ENCODE measurements at places on chromosomes 11 and 22.
A peak's percentile ranks its signal among the peaks of the same experiment; 100 is the strongest.

GRCh38 chr11:46332568-46333393 is 14.5 kb upstream of the DGKZ start:
- DNase-seq = no peak

- DNase-seq = no peak
Measured at GRCh38 chr11:131495423-131495822, 125.0 kb downstream of the NTM start.

GRCh38 chr11:46381048-46381818 is at the start of gene MDK:
Gene MDK (plus strand): TSS chr11:46381669. CDS start chr11:46382058, 389 bp downstream.
- peak; percentile 39 for DNase-seq

GRCh38 chr11:73375830-73376159 is 404 bp upstream of the RELT start:
- no peak for DNase-seq

DNA sequence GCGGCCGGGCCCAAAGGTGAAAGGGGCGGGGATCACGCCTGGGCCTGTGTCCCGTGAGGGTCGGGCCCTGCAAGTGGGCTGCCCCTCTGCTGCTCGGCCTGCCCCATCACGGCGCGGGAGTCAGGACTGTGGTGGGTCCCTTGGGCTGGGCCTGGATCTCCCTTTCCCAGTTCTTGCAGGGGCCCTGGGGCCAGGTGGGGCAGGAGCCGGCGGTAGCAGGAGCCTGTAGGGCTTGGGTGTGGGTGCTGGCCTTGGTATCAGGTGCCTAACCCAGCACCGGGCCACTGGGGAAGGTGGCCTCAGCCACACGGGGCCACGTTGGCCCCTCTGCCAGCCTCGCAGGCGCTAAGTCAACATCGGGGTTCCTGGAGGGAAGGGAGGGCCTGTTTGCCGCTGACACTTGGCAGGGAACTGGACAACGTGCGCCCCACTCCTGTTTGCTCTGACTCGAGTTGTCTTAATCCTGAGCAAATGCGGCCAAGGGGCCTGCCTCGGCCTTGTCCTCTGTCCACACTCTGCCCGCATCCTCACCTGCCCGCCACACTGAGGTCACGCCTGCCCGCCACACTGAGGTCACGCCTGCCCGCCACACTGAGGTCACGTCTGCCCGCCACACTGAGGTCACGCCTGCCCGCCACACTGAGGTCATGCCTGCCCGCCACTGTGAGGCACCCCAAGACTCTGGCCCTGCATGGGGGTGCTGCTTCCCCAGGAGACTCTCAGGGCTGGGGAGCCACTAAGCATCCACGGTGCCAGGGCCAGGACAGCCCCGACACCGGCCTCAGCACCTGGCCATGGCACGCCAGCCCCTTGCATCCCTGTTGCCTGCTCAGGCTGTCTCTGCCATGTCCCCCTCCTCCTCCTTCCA is 14.2 kb upstream of the MUC5B start:
- DNase-seq = no peak

- no peak for DNase-seq
Measured at GRCh38 chr11:131036514-131036913, 120.2 kb upstream of the SNX19 start.

GRCh38 chr11:126567419-126567818 is 211.9 kb downstream of the ST3GAL4 start:
- no peak for DNase-seq

GRCh38 chr22:23683545-23683944 is 7.3 kb upstream of the RGL4 start:
- DNase-seq = no peak

DNA sequence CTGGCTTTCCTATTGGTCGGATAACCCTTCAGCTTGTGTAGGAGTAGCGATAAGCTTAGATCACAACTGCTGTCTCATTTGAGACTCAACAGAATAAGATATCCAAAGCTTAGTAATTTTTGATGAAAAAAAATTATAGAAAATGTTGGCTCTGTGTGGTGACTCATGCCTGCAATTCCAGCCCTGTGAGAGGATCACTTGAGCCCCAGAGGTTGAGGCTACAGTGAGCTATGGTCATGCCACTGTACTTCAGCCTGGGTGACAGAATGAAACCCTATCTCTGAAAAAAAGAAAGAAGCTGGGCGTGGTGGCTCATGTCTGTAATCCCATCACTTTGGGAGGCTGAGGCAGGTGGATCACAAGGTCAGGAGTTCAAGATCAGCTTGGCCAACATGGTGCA is 55.6 kb upstream of the RRM1 start:
- no peak for DNase-seq

DNA sequence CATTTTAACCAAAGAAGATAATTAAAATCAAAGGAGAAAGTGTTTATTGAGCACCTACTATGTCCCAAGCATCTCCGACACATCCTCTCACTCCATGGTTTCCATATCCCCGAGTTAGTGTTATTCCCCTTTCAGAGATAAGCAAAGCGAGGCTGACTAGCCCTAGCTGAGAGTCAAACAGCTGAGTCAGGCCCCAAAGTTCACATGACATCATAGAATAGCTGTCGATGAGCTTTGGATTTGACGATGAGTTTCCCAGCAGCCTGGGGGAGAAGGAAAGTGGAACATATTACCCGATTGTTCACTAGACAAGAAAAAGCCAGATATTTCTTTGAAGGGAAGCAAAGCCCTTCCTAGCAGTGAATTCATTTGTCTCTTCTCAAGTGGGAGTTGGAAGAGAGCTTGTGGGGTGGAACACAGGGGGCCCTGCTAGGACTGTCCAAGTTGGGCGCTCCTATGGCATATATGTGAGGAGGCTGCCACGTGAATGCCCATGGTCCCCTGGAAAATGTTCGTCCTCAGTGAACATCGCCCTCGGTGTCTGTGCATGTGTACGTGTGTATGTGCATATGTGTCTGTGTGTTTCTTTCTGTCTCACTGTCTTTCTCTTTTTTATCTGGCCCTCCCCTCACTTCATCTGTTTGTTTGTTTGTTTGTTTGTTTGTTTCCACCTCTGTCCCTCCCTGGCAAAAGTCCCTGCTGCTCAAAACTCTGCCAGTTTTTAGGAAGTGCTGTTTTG is 493 bp upstream of the CYTH4 start:
- DNase-seq = no peak

DNA sequence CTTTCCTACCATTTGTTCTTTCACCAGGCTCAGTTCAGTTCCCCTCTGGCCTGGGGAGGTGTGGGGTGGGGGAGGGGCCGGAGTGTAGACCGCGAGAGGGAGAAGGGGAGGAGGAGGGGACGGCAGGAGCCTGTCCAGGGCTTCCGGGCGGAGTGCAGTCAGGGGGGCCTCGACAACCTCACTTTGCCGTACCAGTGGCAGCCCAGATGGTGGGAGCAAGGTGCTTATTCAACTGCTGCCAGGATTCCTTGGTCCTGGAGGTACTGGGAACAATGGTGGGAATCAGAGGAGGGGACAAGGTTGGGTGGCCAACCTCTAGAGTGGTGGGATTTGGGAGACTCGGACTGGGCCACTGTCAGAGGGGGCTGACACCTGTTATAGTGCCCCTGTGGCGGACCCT is 1.2 kb downstream of the BACE1 start:
- DNase-seq = no peak

- no peak for DNase-seq
Measured at GRCh38 chr22:29225422-29226090, 19.9 kb downstream of the EMID1 start.

DNA sequence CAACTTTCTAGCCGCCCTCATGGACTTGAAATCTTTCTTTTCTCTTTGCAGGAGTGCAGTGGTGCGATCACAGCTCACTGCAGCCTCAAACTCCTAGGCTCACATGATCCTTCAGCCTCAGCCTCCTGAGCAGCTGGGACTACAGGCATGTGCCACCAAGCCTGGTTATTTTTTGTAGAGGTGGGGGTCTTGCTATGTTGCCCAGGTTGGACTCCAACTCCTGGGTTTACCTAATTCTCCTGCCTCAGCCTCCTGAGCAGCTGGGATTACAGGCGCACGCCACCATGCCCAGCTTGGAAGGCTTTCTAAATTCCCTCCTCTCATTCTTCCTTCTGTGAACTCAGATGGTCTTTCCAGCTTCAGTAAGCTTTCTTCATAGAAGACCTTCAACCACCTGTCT is 4.7 kb upstream of the APOA1 start:
- DNase-seq = no peak

- DNase-seq = peak; percentile 3
Measured at GRCh38 chr11:2287091-2287490, 14.6 kb downstream of the C11orf21 start.

GRCh38 chr11:10349281-10349665 is 44.4 kb downstream of the ADM start:
- DNase-seq = no peak

GRCh38 chr22:23485490-23485889 is 94.6 kb downstream of the IGLL1 start:
- no peak for DNase-seq

GRCh38 chr11:91837411-91838330 is 386.9 kb upstream of the FAT3 start:
- DNase-seq = no peak

DNA sequence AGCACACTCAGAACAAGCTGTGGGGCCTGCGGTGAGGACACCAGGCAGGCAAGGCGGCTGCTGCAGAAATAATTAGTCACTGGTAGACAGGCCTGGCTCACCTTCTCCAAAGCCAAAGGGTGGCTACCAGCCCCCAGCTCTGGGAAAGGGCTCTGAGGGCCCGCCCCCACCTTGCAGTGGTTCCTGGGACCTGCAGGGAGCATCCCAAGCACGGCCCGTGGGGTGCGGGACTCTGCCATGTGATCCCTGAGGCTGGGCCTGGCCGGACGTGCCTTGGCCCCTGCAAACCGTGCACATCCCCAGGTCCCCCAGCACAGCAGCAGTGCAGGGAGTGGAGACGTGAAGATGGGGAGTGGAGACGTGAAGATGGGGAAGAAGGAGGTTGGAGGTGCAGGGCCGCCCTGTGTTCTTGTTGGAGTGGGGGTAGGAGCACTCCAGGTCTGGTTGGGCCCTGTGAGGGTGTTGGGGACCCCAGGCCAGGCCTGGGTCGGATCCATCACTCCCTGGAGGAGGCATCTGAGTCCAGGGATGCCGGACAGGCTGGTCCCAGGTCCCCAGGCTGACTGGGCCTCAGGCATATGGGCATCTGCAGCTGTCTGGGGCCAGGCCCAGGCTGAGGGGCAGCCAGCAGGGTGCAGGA is 41.9 kb downstream of the RTN4R start:
- no peak for DNase-seq

DNA sequence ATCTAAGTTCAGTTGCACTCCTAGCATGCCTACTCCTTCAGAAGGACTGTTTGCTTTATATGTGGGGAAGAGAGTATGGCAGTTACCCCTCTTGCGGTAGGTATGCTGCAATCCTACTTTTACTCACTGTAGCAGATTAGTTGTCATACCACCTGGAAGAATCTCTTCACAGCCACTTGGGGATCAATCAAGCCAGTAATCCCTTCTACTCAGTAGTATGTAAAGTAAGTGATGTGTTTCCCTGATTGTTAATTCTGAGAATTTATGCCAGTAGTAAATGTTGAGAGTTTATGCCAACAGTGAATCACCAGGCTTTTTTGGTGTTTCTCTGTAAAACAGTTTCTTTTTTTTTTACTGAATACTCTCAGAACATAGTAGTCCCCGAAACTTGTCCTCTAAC is 34.4 kb downstream of the PRMT3 start:
- DNase-seq = no peak

DNA sequence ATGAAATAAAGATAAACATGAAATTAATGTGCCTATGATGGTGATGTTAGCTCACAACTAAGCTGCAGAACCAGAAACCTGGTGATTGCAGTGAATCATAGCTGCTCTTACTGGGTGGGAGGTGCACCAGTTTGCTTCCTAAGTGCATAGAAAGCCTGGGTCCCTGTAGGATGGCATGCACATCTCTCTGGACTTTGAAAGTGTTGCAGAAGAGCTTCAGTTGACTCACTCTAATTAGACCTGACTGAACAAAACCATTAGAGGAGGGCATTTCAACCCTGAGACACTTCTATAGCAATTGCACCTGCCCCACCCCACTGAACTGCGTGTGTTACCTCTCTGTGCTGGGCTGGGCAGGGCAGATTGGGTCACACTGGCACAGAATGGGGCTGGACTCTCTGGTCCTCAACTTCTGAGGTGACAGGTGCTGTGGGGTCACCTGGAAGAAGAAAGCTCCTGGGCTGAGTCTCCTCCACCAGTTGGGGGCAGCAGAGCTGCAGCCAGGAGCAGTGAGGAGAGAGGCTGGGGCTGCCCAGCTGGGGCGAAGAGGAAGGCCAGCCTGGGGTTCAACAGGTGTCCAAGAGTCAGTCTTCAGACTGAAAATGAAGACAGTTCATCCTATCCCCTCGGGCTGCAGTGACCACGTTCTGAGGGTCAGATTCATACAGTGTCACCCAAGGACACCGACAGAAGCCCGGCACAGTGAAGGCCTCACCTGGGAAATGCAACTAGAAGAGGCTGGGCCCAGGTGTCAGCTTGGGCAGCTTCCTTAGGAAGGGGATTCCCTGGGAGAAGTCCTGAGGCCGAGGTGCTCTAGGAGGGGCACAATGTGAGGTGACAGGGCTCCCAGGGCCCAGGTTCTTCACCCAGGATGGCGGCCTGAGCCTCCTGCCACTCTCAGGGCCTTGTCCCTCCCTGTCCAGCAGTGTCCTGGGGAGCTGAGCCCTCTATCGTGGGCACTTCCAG is 58.1 kb downstream of the GGTLC2 start:
- no peak for DNase-seq

GRCh38 chr11:83643115-83643514 is 356.9 kb upstream of the CCDC90B start:
- no peak for DNase-seq

DNA sequence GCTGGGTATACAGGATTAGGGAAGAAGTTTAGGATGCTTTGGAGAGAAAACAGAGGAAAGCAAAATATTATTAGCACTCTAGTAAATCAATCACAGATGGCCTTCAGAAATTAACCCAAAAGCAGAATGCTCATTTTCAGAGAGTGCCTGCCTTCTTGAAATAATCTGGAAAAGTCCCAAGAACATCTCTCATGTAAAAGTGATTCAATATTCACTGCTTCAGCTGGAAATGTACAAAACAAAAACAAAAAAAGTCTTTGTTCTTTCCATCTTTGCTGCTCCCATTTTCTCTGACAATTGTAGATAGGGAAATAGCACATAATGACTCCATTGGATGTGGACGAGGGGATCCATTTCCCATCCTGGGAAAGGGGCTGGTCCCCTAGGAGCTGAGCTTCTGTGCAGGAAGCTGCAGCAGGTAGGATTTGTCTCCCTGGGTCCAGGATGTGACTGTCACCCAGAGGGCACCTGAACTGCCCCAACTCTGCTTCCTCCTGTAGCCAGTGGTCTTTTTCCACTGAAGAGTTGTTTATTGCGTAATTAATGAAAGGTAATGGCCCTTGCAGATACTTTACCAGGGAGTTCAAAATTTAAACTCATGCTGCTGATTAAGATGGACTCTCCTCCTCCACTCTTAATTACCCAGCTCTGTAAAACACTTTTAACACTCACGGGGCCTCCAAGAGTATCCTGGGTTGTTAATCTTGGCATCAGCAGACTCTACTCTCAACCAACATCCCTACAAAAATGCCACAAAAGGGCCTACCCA is 57.9 kb downstream of the SC5D start:
- no peak for DNase-seq

DNA sequence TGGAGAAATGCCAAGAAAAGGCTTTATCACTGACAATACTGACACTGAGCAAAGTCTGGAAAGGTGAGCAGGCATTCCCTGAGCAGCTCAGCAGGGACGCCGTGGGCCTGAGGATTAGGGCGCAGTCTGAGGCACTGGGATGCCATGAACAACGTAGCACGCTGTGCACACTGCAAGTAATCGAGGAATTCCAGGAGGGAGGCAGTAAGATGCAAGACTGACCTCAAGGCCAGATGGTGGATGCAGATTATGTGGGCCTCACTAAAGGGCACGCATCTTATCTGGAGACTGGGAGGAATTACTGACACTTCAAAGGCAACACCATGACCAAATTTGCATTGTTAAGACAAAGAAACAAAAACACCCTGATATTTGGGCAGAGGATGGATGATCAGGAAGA is 50.4 kb upstream of the OPCML start:
- no peak for DNase-seq

- DNase-seq = no peak
Measured at GRCh38 chr11:1785749-1786413, 22.2 kb upstream of the CTSD start.
